HL-60 (cell line): ENCODE measurements at places on chromosomes 7 and 10.

DNA sequence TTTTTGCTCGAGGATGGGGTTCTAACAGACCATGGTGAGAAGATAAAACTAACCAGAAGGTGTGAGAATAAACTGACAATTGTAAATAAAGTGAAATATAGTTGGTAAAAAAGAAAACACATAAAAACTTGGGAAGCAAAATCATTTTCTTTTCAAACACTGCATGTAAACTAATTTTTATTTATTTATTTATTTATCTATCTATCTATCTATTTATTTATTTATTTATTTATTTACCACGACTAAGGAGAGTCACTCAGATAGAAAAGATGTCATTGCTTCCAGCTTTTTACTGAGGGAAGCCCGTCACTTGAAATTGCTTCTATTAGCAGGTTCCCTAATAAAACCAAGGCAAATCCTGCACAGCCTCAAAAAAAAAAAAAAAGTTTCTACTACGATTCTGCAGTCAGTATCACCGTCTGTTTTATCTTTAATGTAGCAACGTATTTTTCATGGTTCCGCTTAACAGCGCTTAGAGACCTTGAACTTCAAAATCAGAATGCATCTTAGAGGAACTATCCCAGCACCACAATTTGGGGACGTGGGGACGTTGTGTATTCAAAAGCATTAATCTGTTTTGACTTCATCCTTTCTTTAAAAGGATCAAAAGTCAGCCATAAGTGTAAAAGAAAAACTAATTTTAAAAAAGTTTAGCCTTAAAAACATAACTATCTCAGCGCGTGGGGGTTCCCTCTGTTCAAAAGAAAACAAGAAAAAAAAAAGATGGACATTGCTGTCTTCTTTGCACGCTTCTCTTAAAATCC lies 33.3 kb upstream of the EBLN1 start:
- DNase-seq = no peak

DNA sequence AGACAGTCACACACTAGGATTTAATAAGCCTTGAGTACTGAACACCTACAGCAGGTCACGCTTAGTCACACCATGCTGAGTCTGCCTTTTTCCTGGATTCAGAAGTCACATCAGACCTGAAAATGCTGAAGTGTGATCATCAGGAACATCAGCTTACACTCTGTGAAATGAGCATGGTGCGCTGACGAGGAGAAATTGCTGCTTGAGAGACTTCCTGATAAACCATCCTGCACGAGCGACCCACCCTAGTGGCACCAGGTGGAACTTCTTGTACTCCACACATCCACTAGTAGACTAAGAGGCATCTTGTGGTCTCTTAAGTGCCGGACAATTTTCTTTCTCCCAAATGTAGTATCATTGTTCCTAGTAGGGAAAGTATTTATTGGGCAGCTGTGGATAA lies 51.8 kb upstream of the MRLN start:
- DNase-seq = peak; percentile 32

DNA sequence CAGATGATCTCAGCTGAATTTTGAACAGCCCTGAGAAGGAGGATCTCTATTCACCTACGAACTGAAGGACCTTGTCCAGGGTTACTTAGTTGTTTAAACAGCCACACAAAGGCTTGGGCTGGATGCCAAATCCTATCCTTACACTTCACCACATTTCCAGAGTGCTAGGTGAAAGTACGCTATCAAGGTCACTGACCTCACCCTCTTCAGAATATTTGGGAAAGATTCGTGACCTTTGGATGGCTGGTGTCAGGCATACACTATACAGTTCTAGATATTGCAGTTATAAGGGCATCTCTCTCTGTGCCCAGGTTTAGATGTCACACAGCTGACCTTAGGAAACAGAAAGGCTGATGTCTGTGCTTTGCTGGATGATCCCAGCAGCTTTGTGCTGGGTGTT lies 61.2 kb upstream of the ABLIM1 start:
- DNase-seq = no peak

- no peak for DNase-seq
Measured at GRCh38 chr7:33590916-33591315, 314.4 kb upstream of the BMPER start.

DNA sequence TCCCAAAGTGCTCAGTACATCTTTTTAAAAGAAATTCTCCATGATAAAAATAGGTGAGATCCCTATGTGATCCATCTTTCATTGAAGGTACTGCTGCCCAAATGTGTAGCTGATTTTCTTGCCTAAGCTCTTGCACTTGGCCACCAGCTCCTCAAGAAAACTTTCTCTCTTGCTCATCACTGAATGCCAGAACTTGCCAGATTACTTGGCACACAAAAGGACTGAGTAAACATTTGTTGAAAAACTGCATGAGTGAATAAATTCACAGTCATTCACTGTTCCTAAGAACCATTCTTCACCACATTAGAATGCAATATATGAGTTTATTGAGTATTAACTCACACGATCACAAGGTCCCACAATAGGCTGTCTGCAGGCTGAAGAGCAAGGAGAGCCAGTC lies 99.9 kb downstream of the TRIL start:
- DNase-seq = no peak

DNA sequence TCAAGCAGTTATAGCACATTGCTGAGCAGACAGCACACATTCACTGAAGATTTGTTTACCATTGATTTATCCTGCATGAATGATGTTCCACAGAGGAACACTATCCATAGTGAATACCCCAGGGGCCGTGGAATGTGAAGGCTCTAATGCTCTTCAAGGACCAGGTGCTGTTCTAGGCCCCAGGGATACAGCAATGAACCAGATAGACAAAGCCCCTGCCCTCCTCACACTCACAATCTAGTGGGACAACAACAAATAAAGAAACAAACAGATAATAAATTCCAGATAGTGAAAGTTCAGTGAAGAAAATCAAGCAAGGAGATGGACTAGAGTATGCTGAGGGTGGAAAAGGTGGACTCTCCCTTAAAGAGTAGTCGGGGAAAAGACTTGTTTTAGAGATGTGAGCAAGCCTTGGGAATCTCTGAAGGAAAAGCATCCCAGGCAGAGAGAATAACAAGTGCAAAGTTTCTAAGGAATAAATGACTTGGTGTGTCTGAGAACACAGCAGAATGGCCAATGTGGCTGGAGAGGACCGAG lies 117.7 kb downstream of the CCDC71L start:
- DNase-seq = no peak

DNA sequence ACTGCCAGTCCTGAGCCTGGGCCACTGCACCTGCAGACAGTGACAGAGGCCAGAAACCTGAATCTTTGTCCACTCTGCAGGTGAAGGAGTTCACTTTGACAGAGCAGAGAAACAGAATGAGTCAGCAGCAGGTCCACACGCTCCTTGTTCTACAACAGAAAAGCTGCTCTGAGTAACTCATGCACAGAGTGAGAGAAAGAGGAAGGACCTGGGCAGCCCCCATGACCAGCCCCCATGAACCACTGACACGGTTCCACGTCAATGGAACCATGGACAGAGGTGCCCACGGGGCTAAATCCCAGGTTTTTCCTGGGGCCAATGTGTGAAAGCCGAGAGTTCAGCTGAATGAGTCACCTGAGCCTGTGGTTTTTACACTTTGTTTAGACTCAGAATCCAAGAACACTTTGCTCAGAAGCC lies 40.8 kb upstream of the CTBP2 start:
- no peak for DNase-seq

GRCh38 chr7:20474249-20474648 lies 141.2 kb upstream of the ABCB5 start:
- no peak for DNase-seq

DNA sequence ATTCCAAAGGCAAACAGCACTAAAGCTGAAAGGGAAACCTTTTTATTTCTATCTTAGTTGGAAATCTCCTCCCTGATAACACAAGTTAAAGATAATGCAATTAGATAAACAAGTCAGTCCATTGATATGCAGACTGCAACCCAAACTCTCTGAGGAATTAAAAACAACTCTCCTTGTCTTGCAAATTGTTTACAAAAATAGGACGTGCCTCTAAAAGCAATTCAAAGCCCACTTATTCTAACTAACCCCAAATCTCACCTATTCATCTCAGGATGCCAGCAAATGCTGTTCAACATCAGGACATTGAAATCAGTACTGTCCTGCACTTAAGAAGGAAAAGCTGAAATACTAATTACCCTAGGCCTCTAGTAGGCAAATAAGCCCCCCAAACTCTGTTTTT lies 12.8 kb downstream of the SHTN1 start:
- no peak for DNase-seq

- DNase-seq = no peak
Measured at GRCh38 chr10:16816171-16816570, 1.1 kb downstream of the RSU1 start.

- peak; percentile 25 for DNase-seq
Measured at GRCh38 chr10:125521721-125522680, 161.0 kb downstream of the TEX36 start.

- DNase-seq = no peak
Measured at GRCh38 chr7:12119620-12120303, 91.3 kb upstream of the TMEM106B start.

- no peak for DNase-seq
Measured at GRCh38 chr10:90125456-90126255, 424.3 kb downstream of the KIF20B start.

DNA sequence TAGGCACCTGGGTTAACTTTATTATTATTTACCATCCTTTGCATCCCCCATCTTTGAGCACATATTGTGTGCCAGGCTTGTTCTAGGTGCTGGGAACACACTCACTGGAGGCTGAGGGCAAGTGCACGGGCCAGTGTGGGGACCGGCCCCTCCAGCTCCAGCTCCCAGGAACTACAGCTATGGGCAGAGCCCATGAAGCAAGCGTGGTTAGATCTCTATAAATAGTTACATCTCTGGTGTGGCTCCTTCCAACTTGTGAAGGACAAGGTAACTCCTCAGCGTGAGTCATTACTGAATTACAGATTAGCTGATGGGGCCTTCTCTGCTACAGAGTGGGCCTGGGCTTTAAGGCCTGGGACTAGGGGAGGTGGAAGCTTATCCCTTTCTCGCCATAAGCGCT lies 583.5 kb downstream of the SDK1 start:
- DNase-seq = no peak

DNA sequence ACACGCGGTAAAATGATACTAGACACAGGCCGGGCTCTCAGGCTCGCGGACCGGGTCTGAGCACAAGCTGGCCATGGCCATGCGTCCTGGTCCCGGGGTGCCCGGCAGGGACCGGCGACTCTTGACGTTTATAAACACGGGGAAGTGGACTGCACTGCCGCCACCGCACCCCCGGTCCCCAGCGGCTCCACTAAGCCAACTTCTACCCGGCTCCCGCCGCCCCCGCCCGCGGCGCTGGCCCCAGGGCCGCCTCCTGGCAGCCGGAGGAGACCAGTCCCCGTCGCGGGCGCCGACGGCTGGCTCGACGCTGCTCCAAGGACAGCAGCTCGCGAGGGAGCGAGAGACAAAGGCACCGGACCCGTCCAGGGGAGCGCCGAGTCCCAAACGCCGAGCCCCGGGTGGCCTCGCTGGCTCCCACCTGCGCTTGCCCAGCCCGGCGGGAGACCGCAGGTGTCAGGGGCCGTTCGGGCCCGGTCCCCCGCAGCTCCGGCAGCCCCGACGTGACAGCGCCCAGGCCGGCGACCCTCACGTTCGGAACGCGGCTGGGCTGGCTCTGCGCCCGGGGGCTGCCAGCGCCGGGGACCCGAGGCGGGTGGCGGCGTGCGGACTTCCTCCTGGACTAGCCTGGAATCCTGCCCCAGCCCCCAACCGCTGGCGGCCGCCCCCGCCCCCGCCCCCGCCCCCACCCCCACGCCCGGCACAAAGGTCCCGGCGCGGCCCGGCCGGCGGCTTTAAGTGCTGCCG lies 517 bp downstream of the ITGB1 start:
- peak; percentile 39 for DNase-seq

DNA sequence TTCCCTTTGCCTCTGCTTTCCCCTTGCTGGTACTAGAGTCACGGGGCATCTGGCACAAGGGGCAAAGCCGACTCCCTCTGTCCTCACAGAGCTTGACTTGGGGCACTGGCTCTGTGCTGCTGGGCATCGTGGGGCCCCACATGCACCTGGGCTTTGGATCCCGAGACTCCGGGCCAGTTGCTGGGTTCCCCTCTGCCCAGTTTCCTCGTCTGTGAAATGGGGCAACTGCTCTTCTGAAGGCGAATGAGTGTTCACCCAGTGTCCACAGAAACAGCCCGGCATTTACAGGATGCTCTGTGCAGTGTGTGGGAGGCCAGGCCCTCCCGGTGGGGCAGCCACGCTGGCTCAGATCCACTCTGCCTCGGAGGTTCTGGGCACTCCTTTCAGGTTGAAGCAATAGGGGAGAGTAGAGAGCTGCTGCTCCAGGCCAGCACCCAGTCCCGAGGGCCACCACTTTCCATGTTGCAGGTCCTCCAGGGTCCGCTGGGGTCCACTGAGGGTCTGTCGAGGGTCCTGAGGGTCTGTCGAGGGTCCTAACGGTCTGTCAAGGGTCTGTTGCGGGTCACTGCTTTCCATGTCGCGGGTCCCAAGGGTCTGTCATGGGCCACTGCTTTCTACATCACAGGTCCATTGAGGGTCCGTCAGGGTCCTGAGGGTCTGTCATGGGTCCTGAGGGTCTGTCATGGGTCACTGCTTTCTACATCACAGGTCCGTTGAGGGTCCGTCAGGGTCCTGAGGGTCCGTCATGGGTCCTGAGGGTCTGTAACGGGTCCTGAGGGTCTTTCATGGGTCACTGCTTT lies 103.6 kb downstream of the VIPR2 start:
- no peak for DNase-seq

- no peak for DNase-seq
Measured at GRCh38 chr10:68224810-68225209, 7.1 kb downstream of the ATOH7 start.

DNA sequence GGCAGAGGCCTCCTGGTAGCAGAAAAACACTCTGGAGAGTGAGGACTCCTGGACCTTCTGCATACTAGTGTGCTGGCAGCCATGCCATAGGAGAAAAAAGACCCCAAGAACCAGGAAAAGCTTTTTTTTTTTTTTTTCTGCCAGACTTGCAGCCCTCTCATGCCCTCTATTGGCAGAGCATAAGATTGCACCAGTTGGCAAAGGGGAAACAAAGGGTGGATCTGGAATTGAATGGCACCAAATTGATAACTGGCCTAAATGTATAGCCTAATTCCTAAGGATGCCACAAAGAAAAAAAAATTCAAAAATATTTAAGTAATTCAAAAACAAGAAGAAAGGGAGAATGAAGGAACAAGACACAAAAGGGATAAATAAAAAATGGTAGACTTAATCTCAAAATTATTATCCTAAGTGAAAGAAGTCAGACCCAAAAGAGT lies 112.5 kb upstream of the GHITM start:
- DNase-seq = peak; percentile 15

DNA sequence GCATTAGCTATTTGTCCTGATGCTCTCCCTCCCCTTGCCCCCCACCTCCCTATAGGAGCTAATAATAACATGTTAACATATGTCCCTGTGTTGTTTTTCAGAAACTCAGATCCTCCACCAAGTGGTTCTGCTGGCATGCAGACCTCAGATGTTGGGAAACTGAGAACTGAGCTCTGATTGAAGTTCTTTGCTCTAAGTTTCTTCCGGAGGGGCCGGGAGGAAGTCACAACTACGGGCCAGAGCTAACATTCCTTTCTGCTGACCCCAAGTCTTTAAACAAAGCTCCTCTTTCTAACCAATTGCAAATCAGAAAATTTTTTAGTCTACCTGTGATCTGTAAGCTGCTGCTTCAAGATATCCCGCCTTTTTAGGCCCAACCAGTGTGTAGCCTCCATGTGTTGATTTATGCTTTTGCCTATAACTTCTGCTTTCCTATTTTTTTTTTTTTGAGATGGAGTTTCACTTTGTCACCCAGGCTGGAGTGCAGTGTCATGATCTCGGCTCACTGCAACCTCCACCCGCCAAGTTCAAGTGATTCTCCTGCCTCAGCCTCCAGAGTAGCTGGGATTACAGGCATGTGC lies 66.6 kb downstream of the LYZL1 start:
- DNase-seq = no peak
